ENCODE measurements at places on chromosomes 3 and 15.

DNA sequence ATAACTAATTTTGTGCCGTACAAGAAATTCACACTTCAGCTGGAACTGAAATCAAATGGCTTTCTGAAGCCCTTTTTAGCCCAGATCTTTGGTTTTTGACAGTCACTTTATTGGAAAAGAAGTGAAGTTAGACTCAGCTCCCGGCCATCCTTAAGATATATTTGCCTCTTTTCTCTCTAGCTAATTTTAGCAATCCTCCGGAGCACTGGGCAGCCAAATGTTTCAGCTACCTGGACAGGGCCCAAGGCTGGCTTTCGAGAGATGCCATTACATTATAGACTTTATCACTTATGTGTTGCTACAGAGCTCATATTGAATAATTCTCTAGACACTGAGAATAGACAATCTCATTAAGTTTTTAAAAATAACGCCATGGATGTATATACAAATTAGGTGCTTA, 28.5 kb upstream of the RPL39L start:
- no peak for DNase-seq

DNA sequence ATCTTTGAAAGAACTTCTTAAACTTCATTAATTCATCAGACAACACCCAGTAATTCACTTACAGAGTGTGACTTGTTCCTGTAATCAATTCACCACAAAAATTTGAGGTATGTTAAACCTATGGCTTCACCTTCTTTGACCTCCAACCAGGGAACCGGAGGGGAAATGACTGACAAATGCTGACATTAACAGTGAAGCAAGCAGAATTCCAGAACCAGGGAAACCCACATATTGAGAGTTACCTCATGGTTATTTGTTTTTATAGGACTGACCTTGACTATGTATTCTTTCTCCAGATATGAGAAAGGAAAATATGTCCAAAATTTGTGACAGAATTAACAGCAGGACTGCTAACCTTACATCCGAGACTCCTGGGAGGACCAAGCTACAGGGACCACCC, 2.7 kb downstream of the P3H2 start:
- DNase-seq, result no peak

- no peak for DNase-seq
Measured at GRCh38 chr3:159919873-159920272, 68.8 kb upstream of the IL12A start.

DNA sequence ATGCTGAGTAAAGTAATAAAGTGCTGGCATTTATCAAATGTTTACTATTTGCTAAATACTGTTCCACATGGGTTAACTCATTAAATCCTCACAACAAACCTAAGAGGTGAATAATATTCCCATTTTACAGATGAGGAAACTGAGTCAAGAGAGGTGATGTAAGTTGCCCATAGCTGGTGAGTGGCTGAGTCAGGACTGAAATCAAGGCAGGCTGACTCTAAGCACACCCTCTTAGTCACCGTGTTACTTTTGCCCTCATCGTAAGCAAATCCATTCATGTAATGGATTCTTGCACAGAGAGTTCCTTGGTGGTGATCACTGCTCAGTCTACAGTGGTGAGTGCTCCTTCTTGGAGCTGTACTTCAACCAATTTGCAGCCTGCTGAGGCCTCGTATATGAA, 28.9 kb upstream of the PTX3 start:
- DNase-seq, result no peak

GRCh38 chr3:59385547-59385946, 335.7 kb upstream of the CFAP20DC start:
- no peak for DNase-seq

Measured in K562 (cell line).